Breast epithelium (tissue), 4 donors: ENCODE measurements at places on chromosomes 3 and 15.

GRCh38 chr3:197278933-197279332, 19.5 kb downstream of the DLG1 start:
- H3K27ac ChIP-seq: no peak overlapping the region
- H3K36me3 ChIP-seq: no peaks in the 10 kb centered on the region
- H3K4me3 ChIP-seq: no peak overlapping the region
- H3K27me3 ChIP-seq: no peaks in the 10 kb centered on the region
- no peaks in the 10 kb centered on the region for H3K4me1 ChIP-seq

- no peaks in the 10 kb centered on the region for H3K27me3 ChIP-seq
- no peak overlapping the region for H3K4me3 ChIP-seq
- no peak for DNase-seq
- no peak overlapping the region for H3K27ac ChIP-seq
- H3K36me3 ChIP-seq: no peaks in the 10 kb centered on the region
Observed at GRCh38 chr3:54549607-54550220, 378.1 kb downstream of the LRTM1 start.

DNA sequence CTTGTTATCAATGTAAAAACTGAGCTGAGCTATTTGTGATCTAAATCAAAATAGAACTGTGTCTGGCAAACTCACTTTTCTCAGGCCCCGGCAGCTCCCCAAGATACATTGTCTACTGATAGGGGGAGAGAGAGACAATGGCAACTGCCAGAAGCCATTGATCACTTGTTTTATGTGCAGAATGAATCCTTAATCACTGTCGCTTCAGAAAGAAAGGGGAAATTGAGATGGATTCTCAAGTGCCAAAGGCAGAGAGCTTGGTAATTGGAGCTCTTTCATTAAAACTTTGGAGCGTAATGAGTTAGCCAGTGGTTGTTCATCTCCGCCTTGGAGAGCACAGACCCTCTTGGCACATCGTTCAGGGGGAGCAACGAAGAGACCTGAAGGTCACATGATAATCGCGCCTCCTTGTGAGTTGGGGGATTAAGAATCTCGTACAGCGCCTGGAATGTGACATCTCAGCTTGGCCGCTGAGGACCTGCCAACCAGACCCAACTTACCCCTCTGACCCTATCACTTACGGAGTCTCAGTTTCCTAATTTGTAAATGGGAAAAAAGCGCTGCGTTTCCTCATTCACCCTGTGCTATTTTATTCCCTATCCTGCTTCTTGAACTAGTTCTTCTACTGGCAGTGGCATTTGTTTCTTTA, 252.8 kb downstream of the VPS13C start:
- no peak for DNase-seq
- H3K4me1 ChIP-seq: no peaks in the 10 kb centered on the region
- H3K36me3 ChIP-seq: no peaks in the 10 kb centered on the region
- no peaks in the 10 kb centered on the region for H3K27me3 ChIP-seq

DNA sequence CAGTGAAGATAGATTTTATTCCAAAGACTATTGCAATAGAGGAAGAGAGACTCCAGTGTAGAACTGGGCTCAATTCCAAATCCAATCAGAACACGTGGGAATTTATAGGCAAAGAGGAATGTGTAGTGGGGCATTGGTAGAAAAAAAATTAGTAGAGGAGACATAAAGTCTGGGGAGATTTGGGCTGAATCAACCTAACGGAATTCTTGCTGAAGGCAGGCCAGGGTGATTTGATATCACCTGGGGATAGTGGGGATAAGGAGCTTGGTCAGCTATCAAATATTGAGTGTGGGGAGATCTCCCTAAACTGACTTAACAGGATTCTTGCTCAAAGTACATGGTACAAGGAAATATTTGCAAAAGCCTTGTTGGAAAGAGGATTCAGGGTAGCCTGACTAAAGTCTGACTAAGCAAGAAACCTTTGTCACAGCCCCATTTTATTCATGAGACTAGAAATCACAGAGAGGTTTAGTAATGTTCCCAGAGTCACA, 29.6 kb downstream of the SST start:
- no peak for DNase-seq
- H3K4me3 ChIP-seq: no peak overlapping the region
- no peaks in the 10 kb centered on the region for H3K36me3 ChIP-seq
- H3K4me1 ChIP-seq: no peaks in the 10 kb centered on the region
- H3K27ac ChIP-seq: no peak overlapping the region
- no peaks in the 10 kb centered on the region for H3K27me3 ChIP-seq

DNA sequence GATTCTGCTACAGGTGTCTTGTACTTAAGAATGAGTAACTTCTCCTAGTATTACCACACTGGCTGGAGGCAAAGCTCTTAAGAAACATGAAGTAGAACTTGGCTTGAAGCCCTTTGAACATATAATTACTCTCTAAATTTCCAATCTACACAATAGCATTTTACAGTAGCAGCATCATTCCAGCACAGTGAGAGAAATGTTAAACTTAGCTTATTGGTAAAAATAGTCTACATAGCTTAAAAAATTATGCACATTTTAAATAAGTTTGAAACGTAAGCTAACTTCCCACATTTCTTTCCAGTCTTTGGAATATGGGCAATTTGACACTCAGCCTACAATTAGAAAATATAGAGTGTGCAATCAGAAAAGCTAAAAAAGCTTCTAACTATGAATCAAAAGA, 32.8 kb upstream of the TOP2B start:
- H3K36me3 ChIP-seq: no peaks in the 10 kb centered on the region
- no peak for DNase-seq
- no peaks in the 10 kb centered on the region for H3K27me3 ChIP-seq
- H3K27ac ChIP-seq: no peak overlapping the region
- no peak overlapping the region for H3K4me3 ChIP-seq
- no peaks in the 10 kb centered on the region for H3K4me1 ChIP-seq

DNA sequence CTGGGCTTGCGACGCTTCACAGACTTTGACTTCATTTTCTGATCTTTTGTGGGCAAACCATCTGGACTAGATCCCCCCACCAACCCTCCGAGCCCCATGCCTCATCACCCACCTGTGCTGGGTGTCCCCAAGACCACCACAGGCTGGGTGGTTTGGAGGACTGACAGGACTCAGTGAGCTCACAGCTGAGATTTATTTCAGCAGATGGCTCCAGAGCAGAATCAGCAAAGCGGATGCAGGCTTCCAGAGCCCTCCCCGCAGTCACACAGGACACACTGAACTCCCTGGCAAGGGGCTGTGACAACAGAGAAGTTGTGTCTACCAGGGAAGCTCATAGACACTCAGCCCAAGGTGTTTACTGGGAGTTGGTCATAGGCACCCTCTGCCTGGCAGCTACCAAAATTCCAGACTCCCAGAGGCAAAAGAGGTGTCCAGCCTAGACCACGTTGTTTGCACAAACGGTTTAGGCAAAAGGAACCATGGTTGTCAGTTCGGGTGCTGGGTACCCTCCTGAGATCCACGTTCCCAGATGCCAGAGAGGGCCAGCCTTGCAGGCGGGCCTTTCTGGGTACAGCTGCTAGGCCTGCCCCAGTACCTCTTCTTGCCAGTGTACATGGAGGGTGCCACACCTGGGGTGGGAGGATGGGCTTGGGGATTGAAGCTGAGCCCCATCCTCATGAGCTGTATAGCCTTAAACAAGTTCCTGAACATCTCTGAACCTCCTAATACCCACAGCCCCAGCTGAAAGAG, 170.3 kb downstream of the NSMCE3 start:
- H3K36me3 ChIP-seq: no peaks in the 10 kb centered on the region
- H3K4me1 ChIP-seq: no peaks in the 10 kb centered on the region
- no peak overlapping the region for H3K27ac ChIP-seq
- no peak for DNase-seq
- no peak overlapping the region for H3K4me3 ChIP-seq

GRCh38 chr3:59440285-59441028, 390.6 kb upstream of the CFAP20DC start:
- no peak for DNase-seq
- no peak overlapping the region for H3K4me3 ChIP-seq
- H3K27ac ChIP-seq: no peak overlapping the region

DNA sequence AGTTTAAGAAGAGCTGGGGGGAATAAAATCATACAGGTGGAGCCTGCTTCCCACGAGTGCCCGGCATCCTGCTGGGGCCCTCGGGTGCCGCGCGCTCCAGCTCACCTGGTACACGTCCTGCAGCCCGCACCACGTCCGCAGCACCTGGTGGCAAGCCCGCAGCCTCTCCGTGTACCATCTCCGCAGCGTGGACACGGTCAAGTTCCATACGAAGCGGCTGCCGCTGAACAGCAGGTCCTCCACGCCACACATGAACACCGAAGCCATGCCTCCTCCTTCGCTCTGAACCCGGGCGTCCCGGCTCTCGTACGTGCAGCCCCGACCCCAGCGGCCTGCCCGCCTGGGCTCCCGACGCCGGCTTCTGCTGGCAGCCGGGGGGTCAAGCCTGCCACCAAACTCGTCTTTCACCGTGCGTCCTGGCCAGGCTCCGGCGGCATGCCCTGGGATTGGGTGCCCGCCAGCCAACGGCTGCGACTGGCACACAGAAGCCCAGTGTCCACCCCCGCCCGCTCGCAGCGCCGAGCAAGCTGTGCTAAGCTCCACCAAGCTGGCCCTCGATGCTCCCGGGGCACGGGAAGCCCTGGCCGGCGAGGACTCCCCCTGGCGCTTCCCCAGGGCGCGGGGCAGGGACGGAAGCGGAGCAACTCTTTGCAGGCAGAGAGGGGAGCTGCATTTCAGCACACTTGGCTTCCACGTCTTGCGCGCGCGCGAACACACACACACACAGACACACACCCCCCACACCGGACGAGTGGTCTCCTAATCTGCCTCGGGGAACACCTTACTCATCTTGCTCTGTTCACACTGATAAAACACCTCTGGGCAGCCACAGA, at the start of gene FRMD4B:
TSS of gene FRMD4B (minus strand) at position 366 of the 833 bp plus-strand sequence. CDS start at position 267, 99 bp downstream.
- peak within 1 kb of the TSS; percentile 48 for H3K27ac ChIP-seq
- peaks cover 8% of the 10 kb centered on the region for H3K4me1 ChIP-seq
- H3K4me3 ChIP-seq: peak within 1 kb of the TSS; percentile 59
- no peaks in the 10 kb centered on the region for H3K27me3 ChIP-seq

GRCh38 chr3:151708868-151709267, 24.9 kb upstream of the AADACL2 start:
- H3K27me3 ChIP-seq: no peaks in the 10 kb centered on the region
- H3K4me1 ChIP-seq: no peaks in the 10 kb centered on the region
- DNase-seq: no peak
- no peak overlapping the region for H3K27ac ChIP-seq
- no peaks in the 10 kb centered on the region for H3K36me3 ChIP-seq

DNA sequence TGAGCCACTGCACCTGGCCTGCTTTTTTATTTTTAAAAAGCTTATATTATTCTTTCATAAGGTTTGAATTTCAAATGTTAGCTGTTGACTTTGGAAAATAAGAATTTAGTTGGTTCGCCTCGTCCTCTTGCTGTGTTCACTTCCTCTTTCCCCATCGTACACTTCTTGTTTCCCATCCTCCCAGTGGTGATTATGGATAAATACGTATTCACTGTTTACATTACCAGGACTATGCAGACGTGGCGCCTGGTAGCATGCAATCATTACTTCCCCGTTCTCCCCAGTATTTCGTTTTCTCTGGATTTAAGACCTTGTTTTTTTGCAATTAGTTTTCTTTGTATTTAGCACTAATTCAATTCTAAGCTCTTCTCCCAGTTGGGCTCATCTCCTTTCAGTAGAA, 70.1 kb downstream of the LMLN start:
- H3K4me3 ChIP-seq: no peak overlapping the region
- no peak for DNase-seq
- no peak overlapping the region for H3K27ac ChIP-seq
- H3K36me3 ChIP-seq: no peaks in the 10 kb centered on the region
- no peaks in the 10 kb centered on the region for H3K27me3 ChIP-seq
- H3K4me1 ChIP-seq: no peaks in the 10 kb centered on the region

- H3K27ac ChIP-seq: peak overlapping the region; percentile 93
- peak; percentile 67 for DNase-seq
- no peaks in the 10 kb centered on the region for H3K4me1 ChIP-seq
Observed at GRCh38 chr3:136862617-136863322, 762 bp downstream of the NCK1 start.

GRCh38 chr3:132964266-132964665, 73.9 kb upstream of the TMEM108 start:
- no peaks in the 10 kb centered on the region for H3K27me3 ChIP-seq
- no peaks in the 10 kb centered on the region for H3K36me3 ChIP-seq
- no peak overlapping the region for H3K4me3 ChIP-seq
- H3K27ac ChIP-seq: no peak overlapping the region
- H3K4me1 ChIP-seq: no peaks in the 10 kb centered on the region
- DNase-seq: no peak
